Activated naive CD4-positive, alpha-beta T cell treated with anti-CD3 and anti-CD28 coated beads, Interleukin-2, amount 10 ng/mL, durations not matched to agents 5 hours and 36 hours (primary cell): ENCODE measurements at places on chromosomes 5 and 9. TPM values are rescaled to one million over a fixed set of nuclear protein-coding genes. Genes with fewer than 3 reads are reported as not detected.

GDF9 gene
- 0.75 TPM for total RNA-seq

DRD1 gene
- total RNA-seq, result not detected

PLAC8L1 gene
- total RNA-seq, result 0.39 TPM

SPATA31D4 gene
- not detected for total RNA-seq

MAMDC2 gene
- total RNA-seq, result not detected

GABRA1 gene
- total RNA-seq, result not detected

ROPN1L gene
- 4.2 TPM for total RNA-seq
